ENCODE measurements at places on chromosomes 5 and 9.
A peak's percentile ranks its signal among the peaks of the same experiment; 100 is the strongest.

DNA sequence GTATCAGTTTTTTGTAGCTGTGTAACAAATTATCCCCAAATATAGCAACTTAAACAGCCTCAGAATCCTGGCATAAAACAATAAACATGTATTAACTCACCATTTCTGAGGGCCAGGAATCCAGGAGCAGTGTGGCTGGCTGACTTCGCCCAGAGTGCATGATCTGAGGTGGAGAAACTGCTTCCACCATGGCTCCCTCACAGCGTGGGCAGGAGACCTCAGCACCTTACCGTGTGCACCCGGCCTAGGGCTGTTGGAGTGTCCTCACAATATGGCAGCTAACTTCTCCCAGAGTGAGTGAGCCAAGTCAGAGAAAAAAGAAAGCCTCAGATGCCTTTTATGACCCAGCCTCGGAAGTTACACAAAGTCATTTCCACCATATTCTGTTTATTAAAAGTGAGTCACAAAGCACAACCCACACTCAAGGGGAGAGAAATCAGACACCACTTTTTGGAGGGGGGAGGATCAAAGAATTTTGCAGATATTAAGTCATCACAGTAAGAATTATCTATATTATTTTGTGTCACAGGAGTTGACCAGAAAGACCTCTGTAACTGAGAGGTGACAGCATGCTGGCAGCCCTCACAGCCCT lies 59.6 kb downstream of the TSTD2 start:
- no peak for DNase-seq

DNA sequence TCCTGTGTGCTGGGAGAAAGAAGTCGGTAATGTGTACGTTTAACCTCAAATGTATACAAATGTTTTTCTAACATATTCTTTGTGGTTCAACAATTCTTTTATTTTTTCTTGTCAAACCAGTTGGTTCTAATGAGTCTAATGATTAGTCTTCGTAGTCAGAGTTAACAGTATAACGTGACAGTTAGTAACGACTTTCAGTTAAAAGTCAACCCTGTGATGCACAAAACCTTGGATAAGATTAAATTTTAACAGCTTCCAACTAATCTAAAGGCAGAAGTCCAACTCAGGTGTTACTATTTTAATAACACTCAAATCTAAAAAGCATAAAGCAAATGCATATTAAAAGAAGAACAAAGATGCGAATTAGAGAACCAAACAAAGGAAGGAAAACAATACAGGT lies 47.0 kb downstream of the SEMA6A start:
- peak; percentile 28 for DNase-seq

DNA sequence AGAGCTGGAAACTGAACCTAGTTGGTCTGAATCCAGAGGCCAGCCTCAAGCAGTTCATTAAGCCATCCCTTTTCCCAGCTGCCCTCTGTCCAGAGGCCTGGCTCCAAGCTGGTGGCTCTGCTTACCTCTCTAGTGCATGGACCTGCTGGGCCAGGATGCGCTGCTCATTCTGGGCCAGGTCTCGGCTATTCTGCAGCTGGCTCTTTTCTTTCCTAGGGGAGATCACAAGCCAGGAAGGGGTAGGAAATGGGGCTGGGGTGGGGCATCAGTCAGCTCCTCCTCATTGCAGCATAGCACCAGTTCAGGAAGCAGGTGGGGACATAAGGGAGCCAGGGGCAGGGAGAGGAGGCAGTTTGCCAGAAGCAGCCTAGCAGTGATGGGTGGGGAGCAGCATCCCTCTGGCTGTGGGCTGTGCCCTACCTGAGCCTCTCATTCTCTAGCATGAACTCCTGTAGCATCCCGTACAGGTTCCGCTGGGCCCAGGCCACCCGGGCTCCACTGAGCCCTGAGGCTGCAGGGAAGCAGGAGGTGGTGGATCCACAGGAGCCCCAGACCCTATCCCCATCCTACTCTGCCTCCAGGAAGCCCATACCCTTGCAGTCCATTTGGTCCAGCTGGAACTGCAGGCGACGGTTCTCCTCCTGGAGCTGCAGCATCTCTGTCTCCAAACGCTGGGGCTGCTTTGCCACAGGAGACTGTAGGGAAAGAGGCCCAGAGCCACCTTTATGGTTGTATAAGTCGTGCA lies 5.2 kb downstream of the KIF12 start:
- DNase-seq, result no peak

- DNase-seq, result no peak
These were observed 25.1 kb downstream of the ZNF474 start for GRCh38 chr5:122154491-122154890.

GRCh38 chr5:111892949-111893348 lies 136.0 kb upstream of the NREP start:
- DNase-seq, result no peak

DNA sequence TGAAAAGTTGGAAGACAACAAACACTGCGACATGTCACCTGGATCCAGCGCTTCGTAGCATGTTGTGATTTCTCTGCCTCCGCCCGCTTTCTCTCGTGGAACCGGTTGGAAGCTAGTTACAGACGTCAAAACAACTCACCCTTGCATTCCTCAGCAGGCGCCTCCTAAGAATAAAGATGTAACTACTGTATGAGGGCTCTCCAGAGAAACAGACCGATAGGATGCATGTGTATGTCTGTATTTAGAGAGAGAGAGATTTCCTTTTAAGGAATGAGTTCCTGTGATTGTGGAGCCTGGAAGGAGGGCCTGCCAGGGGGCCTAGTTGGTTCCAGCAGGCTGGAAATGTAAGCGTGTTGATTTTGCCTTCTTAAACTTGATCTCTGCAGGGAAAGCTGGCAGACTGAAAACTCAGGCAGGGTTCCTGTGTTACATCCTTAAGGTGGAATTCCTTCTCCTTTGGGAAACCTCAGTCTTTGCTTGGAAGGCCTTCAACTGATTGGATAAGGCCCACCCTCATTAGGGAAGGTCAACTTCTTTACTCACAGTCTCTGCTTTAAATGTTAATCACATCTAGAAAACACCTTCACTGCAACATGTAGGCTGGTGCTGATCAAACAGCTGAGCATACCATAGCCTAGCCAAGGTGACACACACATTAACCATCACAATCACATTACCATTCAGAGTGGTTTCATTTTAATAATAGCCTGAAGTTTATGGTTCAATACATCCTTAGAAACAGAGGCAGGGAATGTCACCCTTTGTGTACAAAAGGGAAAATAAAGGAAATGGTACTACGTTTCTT lies 163.8 kb downstream of the SYK start:
- no peak for DNase-seq

DNA sequence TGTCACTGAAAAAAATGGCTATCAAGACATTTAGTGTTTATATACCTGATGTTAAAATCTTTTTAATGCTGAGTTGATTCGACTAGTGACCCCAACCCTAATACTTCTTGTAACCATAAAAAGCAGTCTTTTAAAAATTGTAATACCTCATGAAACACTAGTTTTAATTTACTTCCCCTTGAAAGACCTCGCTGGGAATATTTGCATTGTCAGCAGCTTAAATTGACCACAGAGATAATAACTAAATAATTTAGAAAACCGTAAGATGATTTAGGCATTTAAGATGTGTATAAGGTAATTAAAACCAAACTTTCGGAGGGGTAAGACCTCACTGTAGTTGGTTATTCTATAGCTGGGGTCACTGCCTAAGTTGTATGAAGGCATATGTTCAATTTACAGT lies 89.8 kb downstream of the FGF10 start:
- no peak for DNase-seq

DNA sequence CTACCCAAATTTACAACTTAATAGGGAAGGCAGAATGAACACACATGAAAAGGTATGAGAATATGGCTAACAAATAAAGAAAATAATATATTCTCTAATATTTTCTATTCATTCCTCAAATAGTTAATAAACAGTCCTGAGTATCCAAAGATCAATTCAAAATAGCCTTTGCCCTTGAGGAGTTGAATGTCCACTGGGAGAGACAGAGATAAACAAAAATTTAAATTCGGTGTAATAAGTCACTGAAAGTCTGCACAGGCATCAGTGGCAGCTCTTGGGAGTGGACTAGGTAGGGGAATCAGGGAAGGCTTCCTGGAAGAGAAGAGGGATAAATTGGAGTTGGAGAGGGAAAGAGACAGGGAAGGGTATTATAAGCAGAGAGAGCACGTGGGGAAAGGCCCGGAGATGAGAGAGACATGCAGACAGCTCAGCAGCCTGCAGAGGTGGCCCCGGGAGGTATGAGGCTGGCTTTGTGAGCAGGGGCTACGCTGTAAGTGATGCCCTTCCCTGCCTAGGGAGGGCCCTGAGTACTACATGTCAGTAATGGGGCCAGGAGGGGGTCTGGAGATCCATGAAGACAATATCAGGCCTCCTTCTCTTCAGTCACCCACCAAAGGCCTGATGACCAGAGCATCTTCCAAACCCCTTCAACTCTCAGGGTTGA lies 137.1 kb downstream of the PDE8B start:
- DNase-seq, result no peak

- DNase-seq, result no peak
These were observed 29.2 kb downstream of the PROP1 start for GRCh38 chr5:177966839-177967166.

DNA sequence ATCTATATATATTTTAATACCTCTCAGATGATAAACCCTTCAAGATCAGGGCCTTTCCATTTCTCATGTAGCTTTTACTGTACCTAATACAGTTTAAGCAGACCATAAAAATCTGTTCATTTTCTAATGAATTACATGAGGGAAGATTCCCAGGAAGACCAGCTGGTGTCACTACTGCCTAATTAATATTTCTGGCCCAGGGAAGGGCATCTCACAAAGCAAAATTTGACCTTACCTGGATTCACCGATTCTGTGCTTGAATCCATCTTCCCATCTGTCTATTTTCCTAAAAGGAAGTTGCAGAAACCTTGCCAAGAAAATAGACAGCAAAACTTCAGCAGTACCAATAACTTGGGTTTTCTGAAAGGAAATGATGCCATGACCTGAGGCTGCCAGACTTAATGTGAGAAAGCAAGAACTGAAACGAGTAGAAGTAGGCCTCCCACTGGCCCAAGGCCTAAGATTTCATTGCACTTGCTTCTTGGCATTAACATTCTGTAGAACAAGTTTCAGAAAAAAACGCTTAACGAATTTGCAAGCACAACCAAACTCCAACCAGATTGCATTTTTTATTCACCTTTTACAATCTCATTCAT lies 83.0 kb upstream of the GLIS3 start:
- peak; percentile 31 for DNase-seq

- DNase-seq, result no peak
These were observed 3.3 kb upstream of the DCTN3 start for GRCh38 chr9:34623374-34624235.

DNA sequence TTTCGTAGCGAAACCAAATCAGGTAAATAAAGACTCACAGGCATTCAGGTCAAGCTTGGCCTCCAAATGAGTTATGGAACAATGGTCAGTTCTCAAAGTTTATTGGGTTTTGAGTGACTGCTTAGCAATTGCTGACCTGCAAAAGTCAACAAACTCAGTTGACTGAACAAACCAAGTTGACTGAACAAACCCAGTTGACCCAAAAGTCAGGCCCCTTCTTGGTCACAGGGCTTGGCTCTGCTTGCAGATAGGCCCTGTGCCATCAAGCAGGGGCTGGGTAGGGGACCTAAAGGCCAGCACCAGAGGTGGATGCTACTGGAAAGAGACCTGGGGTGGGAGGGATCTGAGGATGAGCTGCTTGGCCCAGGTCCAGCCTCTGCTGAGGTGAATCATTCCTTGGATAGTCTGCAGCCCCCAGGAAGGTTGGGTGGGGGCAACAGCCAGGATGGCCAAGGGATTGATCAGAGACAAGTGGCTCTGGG lies 64.6 kb downstream of the GADD45G start:
- DNase-seq, result no peak

GRCh38 chr9:133512253-133513213 lies 12.2 kb downstream of the MYMK start:
- no peak for DNase-seq

- DNase-seq, result peak; percentile 50
These were observed 105.6 kb upstream of the PCA3 start for GRCh38 chr9:76658510-76659231.

- no peak for DNase-seq
These were observed 128.3 kb upstream of the CLINT1 start for GRCh38 chr5:157987259-157987658.

DNA sequence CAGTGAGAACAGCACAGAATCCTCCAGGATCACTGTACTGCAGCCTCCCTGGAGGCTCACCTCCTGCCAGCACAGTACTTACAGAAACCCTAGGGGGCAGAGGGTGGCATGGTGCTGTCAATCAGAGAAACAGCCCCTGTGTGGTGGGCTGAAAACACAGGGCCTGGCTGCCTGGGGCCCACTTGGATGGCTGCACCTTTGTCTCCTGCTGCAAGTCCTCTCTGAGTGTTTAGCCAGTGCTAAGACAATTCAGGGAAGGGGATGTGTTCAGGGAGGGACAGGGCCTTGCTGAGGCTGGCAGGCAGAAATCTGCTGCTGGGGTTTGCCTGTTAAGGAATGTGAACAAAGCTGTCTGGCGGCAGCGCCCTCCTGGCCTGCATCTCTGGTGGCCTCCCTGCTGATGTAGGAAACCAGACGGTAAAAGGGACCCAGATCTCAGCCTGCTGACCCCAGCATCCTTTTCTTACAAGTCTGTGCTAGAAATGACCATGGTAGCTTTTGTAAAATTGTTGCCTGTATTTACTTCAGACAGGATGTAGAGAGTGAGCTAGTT lies 39.5 kb downstream of the PRRC2B start:
- no peak for DNase-seq

DNA sequence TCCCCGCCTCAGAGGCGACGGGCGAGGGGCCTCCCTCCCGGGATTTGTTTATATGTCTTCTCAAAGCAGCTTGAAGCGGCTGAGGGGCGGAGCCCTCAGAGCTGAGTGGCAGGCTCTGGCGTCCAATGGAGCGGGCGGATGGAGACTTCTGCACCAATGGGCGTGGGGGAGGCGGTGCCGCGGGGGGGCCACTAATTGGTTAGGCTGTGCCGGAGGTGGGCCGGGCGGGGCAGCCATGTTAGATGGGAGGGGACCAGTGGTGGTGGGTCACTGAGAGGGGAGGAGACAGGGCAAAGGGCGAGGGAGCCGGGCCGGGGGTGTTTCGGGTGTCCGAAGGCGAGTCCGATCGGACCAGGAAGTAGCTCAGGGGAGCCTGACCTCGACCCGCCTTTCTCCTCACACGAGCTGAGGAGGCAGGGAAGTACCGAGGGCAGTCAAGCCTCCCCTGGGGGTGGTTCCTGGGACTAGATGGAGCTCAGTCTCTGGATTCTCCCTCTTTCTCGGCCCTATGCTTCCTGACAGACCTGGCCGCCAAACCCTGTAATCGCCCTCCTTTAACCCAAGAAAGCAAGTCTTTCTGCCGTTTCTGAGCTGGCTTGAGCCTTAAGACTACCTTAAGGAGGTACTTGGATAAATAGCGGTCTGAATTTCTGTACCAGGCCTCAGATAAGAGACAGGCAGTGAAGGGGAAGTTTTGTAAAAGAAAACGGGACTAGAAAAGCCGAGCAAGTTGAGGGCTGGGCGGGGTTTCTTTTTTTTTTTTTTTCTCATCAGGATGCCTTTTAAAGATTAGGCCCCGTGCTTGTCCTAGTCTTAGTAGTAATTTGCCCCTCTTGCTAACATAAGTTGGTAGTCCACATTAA lies 1.1 kb downstream of the CREBRF start:
- peak; percentile 97 for DNase-seq

- no peak for DNase-seq
These were observed 38.9 kb upstream of the N4BP3 start for GRCh38 chr5:178074266-178074952.

- peak; percentile 69 for DNase-seq
These were observed 719 bp upstream of the ISCA1 start for GRCh38 chr9:86282979-86283535.

All from ACHN (cell line).